NCI-H1105 treated with DMSO at 0.1 percent for 48 hours (cell line): ENCODE measurements at places on chromosomes 7 and 10.

DNA sequence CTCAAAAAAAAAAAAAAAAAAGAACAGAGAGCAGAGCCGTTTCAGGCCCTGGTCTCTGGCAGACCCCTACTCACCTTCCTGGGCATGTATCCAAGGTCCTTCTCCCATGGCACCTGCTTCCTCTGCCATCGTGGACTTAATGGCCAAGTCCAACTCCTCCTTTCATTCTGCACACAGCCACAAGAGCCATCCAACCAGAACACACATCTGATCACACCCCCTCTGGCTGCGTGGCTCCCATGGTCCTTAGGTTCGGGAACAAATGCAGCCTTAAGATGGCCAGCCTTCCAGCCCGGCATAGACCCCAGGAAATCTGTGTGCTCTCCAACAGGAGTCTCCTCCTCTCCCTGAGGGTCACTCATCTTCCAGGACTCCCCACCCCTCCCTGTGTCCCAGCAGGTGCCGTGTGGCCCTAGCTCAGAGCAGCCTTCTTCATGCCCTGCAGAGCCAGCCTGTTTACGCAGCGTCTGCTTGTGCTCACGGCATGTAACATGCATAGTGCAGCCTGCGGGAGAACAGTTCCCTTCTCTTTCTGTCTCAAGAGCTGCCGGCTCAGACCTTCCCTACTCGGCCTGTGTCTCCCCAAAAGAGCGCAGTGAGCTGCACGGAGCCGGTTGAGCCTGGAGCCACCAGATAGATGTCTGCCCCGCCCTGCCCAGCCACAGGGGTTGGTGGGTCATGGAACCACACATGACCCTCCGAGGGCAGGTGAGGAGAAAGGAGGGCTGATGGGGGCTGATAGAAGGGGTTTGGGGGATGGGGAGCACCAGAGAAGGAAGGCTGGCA, 157.3 kb downstream of the NRF1 start:
- peak; percentile 28 for DNase-seq

DNA sequence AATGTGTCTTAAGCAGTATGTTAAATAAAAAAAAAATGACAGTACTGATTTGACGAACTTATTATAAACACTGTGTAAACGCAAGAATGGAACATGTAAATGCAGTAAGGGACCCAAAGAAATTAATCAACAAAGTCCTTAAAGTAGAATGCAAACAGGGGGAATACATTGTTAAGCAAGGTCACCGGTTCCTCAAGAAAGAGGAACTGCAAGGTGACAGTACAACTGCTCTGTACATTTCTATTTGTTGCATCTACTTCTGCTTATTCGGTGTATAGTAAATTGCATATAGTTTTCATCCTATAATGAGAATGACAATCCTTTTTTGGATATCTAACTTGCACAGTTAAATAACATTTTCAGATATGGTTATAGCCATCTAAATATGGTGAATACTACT, 387.0 kb upstream of the SEMA3D start:
- no peak for DNase-seq

GRCh38 chr7:31432176-31432575, 81.7 kb upstream of the ITPRID1 start:
- DNase-seq: no peak

- no peak for DNase-seq
Measured at GRCh38 chr10:37844644-37845043, 12.8 kb downstream of the ZNF248 start.

GRCh38 chr7:80039251-80039884, 95.3 kb upstream of the GNAI1 start:
- peak; percentile 27 for DNase-seq

- DNase-seq: no peak
Measured at GRCh38 chr10:4740471-4740870, 85.5 kb upstream of the AKR1E2 start.

DNA sequence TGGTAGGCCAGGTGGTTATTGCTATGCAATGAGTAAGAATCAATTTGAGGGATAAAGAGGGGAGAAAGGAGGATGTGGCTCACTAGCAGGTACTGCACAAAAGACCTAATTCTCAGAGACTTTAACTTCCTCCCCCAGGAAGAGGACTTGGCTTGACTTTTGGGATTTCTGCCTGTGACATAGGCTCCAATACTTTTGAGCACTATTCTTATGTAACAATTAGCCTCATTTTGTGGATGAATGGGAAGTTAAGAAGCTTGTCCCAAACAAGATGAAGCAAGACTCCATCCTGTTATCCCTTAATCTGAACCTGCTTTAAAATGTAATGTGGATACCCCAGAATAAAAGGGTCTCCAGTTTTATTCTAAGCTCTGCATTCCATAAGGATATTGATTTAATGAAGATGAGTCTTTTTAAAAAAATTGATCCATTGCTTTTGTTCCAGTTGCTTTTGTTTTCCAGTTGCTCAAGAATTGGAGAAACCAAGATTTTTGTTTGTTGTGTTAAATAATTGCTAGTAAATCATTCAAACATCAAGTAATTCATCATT, 218.5 kb downstream of the SNX13 start:
- no peak for DNase-seq

DNA sequence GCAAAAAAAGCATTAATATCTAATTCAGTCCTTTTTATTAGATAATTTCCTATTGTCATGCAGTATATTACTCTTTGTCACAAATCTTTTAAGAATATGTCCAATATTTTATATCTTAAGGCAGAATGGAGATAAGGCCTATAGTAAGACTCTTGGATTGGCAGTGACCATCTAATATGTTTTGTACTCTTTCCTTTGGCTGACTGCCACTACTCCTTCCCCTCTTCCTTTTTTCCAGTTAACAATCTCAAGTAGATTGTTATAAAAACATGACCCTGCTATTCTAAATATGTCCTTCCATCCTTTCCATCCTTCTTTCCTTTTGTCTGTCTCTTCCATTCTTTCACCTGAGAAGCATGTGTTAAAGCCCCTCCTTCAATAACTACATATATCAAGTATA, 92.8 kb upstream of the TMEM168 start:
- no peak for DNase-seq

- no peak for DNase-seq
Measured at GRCh38 chr7:20393021-20393610, 62.4 kb downstream of the ITGB8 start.

- peak; percentile 13 for DNase-seq
Measured at GRCh38 chr7:124152859-124153692, 120.2 kb upstream of the TMEM229A start.

- DNase-seq: no peak
Measured at GRCh38 chr7:137635874-137636273, 210.9 kb downstream of the DGKI start.

DNA sequence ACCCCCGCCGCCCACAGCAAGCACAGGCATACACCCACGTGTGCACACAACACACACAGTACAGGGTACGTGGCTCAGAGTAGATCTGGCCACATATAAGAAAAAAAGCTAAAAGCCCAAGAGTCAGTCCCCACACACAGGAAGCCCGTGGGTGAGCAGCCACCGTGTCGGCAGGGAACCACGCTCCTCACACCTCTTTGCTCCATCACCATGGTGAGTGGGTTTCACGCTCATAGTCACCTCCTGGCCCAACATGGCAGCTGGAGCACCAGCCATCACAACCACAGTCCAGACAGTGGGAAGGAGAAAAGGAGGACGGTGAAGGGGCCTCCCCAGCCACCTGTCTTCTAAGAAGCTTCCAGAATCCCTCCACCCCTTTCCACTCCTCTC, 76.0 kb upstream of the PDGFA start:
- no peak for DNase-seq

DNA sequence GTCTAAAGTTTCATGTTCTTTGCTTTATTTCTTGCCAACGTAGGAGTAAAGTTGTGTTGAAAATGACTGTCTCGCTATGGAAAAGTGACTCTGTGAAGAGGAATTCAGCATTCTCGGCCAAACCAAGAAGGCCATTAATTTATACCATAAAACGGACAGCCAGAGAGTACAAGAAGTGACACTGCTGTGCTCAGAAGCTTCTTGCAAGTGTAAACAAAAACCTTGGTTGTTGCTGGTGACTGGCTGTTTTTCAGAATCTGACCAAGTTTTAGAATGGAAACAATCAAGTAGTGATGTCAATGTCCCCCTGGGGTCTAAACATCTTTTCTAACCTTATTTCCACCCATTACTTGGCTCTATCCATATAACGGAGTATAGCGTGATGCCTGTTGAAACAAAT, 201.9 kb downstream of the INHBA start:
- DNase-seq: no peak

DNA sequence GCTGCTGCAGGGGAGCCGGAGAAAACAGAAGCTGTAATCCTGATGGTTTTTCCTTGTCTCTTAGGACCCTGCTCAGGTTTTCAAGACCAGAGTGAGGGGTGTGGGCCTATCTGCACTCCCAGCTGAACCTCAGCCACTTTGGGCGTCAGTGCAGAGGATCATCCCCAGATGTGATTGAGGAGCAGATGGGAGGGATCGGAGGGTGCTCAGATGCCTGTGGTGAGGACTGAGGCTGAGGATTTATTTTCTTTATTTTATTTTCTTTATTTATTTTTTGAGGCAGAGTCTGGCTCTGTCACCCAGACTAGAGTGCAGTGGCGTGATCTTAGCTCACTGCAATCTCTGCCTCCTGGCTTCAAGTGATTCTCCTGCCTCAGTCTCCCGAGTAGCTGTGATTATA, 13.9 kb downstream of the COL26A1 start:
- DNase-seq: no peak

DNA sequence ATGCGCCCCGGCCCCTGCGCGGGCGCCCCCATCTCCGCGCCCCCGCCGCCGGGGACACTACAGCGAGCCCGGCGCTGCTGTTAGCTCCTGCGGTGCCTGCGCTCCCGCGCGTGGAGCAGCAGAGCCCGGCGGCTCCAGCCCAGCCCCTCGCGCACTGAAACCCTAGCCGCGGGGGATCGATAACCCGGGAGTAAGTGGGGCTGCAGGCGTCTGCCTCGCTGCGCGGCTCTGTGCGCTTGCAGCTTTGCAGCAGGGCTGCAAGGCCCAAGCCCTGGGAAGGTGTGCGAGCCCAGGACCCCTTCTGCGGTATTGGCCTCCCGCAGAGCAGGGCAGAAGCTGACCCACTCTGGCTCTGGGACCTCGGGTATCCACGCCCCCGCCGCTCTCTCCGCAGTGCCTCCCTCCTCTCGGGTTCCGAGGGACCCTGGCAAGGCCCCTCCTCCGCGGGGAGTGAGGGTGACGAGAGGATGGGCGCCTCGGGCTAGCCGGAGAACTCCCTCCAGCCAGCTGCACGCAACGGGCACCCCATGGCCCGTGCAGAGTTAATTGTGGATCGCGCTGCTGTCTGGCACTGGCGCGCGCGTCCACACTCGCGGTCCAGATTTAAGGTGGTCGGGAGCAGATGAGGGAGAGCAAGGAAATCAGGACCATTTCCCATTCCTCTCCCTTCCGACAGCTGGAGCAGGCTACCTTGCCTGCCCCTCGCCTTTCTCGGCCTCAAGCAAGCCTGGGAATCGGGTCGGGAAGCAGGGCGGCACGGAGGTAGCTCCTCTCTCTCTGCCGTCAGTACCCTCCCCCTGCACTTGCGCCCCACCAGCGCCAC, 2.1 kb downstream of the SHH start:
- DNase-seq: peak; percentile 15

GRCh38 chr7:116164552-116165306, 45.6 kb upstream of the TES start:
- DNase-seq: no peak

GRCh38 chr7:74665296-74665938, 7.9 kb downstream of the GTF2I start:
- no peak for DNase-seq

DNA sequence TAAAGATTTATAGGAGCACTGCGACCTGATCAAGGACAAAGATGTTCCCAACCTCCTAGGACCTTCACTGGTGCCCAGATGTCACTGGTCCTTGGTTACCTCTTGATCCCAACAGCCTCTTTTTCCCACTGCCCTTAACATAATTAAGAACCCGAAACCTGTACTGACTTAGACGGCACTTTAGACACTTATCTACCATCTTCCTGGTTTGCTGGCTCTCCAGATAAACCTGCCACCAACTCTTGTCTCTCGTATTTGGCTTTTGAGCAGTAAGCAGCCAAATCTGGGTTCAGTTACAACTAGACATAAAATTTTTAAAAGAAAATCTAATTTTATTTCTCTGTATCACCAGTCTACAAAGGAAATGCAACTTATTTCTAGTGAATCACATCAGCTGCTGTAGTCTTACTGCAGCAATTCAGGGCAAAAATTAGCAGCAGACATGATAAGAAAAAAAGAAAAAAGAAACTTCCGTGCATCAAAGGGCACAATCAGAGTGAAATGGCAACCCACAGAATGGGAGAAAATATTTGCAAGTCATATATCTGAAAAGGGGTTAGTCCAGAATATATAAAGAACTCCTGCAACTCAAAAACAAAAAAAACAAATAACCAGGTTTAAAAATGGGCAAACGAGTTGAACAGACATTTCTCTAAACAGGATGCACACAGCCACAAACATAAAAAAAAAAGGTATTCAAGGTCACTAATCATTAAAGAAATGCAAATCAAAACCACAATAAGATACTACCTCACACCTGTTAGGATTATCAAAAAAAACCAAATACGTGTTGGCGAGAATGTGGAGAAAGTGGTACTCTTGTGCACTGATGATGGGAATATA, 9.4 kb downstream of the ASB13 start:
- DNase-seq: no peak

DNA sequence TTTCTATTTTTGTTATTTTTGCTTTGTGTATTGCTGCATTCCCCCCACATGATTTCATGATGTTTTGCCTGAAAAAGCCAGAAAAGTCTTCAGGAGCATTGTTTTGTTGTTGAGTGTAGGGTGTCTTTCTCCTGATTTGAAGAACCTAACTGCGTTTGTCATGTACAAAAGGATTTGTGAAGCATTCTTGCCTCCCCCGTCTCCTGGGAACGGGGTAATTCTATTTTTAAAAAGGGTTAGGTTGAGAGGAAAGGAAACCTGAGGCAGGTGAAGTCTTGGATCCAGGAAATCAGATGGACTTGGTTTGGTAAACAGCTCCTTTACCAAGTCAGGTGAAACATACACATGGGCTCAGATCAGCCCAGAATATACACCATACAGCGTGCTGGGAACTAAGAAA, 26.0 kb upstream of the BTBD16 start:
- peak; percentile 25 for DNase-seq

DNA sequence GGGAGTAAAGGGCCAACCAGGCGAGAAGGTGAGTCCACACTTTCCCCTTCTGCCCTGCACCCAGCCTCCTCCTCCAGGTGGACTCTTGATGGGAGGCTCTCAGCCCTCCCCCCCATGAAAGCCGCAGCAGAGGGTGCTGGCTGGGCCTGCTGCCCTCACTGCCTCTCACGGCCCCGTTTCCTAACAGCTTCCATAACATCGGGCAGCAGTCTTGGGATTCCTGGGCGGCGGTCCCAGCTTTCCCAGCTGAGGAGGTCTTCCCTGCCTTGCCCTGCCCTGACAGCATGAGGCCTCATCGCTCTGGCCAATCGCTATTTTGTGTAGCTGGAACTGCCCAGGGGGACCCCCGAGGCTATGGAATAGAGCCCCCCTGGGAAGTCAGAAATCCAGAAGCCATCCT, 76.3 kb downstream of the COL13A1 start:
- no peak for DNase-seq
